ENCODE measurements at places on chromosomes 16 and 17. TPM values are rescaled to one million over a fixed set of nuclear protein-coding genes. Genes with fewer than 3 reads are reported as not detected.

Gene MPP2
- total RNA-seq = 1.3 TPM

DNA sequence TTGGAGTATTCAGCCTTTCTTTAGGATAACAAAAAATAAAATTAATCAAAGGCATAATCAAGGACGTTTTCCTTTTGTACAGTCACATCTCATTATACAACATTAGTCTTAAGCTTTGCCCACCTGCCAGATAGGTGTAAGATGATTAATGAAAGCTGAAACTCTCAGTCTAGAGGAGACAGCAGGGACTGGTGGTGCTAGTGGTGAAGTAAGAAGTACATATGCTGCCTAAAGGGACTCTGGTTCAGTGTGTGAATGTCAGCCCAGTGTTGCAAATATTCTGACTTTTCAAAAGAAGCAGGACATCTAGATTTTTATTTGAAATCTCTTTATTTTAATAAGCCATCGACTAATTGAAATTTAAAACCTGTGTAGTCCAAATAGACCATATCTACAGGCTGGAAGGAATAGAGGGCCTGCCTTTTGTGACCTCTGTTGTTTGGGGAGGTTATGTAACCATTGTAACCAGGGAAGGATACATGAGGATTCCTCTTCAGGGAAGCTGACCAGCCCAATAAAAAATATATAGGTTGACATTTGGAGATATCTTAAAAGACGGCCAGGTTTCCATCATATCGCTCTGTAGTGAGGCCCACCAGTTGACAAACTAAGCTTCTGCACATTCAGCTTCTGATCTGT, 54.1 kb downstream of the FTO start:
- DNase-seq = no peak

GRCh38 chr16:67676939-67677338, 10.3 kb downstream of the C16orf86 start:
- no peak for DNase-seq

DNA sequence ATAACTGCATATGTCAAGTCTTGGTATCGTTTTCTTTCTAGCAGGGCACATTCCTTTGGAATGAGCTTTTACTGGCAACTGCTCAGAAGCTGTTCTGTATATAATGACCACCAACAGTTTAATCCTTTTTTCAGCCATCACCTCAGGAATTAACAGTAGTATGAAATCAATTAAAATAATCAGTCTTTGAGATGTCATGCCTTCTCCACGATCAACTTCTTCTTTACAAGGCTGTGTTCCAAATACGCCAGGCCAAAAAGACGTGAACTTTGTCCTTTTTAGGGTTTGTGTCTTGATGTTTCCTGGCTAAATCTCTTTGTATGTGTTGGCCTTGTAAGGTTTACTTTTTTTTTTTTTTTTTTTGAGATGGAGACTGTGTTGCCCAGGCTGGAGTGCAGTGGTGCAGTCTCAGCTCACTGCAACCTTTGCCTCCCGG, 54.9 kb downstream of the ABCC1 start:
- DNase-seq = peak; percentile 87

GRCh38 chr17:66625311-66625767, 209.6 kb upstream of the CACNG5 start:
- peak; percentile 46 for DNase-seq

Gene PRSS53
- 1.9 TPM for total RNA-seq

Gene BCL6B
- not detected for total RNA-seq

All from fibroblast of villous mesenchyme (primary cell).